A549 treated with dexamethasone at 1 μM for 4 hours (cell line): ENCODE measurements at places on chromosomes 7 and 10. TPM values are rescaled to one million over a fixed set of nuclear protein-coding genes. Genes with fewer than 3 reads are reported as not detected.

The KEL gene
- 0.05 TPM in 1 of 5 replicates, not detected in the others for total RNA-seq

The SAMD9 gene
- 2.5 to 4.9 TPM (median 3.9 TPM) in 5 replicates for total RNA-seq

The SCART1 gene
- 0.14 to 0.33 TPM (median 0.29 TPM) in 5 replicates for total RNA-seq

The CLRN3 gene
- total RNA-seq, result 0.07 TPM in 1 of 5 replicates, not detected in the others

The OR2A42 gene
- total RNA-seq, result not detected in 5 replicates

The MXI1 gene
- total RNA-seq, result 5.2 to 7.9 TPM (median 6.2 TPM) in 5 replicates

The AMPH gene
- 0.04 to 0.27 TPM (median 0.12 TPM) in 5 replicates for total RNA-seq

The SRI gene
- 118 to 130 TPM (median 124 TPM) in 5 replicates for total RNA-seq

The UCN3 gene
- not detected in 5 replicates for total RNA-seq

The PDSS1 gene
- 14.2 to 16.9 TPM (median 14.9 TPM) in 5 replicates for total RNA-seq

The GARIN1A gene
- 0.46 to 0.66 TPM (median 0.56 TPM) in 5 replicates for total RNA-seq

The MYL10 gene
- total RNA-seq, result not detected in 5 replicates

The BTAF1 gene
- 8.5 to 15.6 TPM (median 13.8 TPM) in 5 replicates for total RNA-seq

The CYP3A7 gene
- total RNA-seq, result not detected in 5 replicates

The LOXL4 gene
- total RNA-seq, result 1.4 to 1.9 TPM (median 1.4 TPM) in 5 replicates

The CDHR3 gene
- total RNA-seq, result 3.5 to 4.3 TPM (median 3.8 TPM) in 5 replicates

The TBC1D12 gene
- 5.4 to 6.3 TPM (median 6.3 TPM) in 5 replicates for total RNA-seq

The ANXA8 gene
- total RNA-seq, result 30.6 to 40.7 TPM (median 30.7 TPM) in 5 replicates

The HOGA1 gene
- total RNA-seq, result 1.9 to 3.2 TPM (median 2.3 TPM) in 5 replicates

The REEP3 gene
- total RNA-seq, result 14.5 to 26.2 TPM (median 24.9 TPM) in 5 replicates

The ASZ1 gene
- total RNA-seq, result not detected in 5 replicates

The LRRC61 gene
- total RNA-seq, result 0.05 to 0.22 TPM (median 0.06 TPM) in 5 replicates

The CCL24 gene
- not detected in 5 replicates for total RNA-seq

The CNPY1 gene
- not detected in 5 replicates for total RNA-seq

The KCND2 gene
- not detected in 5 replicates for total RNA-seq

The PON3 gene
- total RNA-seq, result 30.4 to 39.5 TPM (median 35.4 TPM) in 5 replicates

The CALML3 gene
- 0.02 TPM in 1 of 5 replicates, not detected in the others for total RNA-seq

The GIMAP8 gene
- not detected in 5 replicates for total RNA-seq

The GRID2IP gene
- 0.05 TPM in 1 of 5 replicates, not detected in the others for total RNA-seq

The ANKRD61 gene
- total RNA-seq, result 0.26 to 0.97 TPM (median 0.67 TPM) in 5 replicates

The FEZF1 gene
- not detected in 5 replicates for total RNA-seq

The GJD4 gene
- 0.05 to 0.06 TPM in 2 of 5 replicates, not detected in the others for total RNA-seq

The NRCAM gene
- 98.0 to 135 TPM (median 119 TPM) in 5 replicates for total RNA-seq

The WNT8B gene
- 0.05 TPM in 1 of 5 replicates, not detected in the others for total RNA-seq

The SLC13A4 gene
- 0.13 to 0.22 TPM in 2 of 5 replicates, not detected in the others for total RNA-seq

The HOXA13 gene
- total RNA-seq, result 2.0 to 3.1 TPM (median 2.6 TPM) in 5 replicates

The MAGI2 gene
- 0.27 to 0.47 TPM (median 0.32 TPM) in 5 replicates for total RNA-seq

The KCTD7 gene
- 4.2 to 7.4 TPM (median 5.6 TPM) in 5 replicates for total RNA-seq

The WDR37 gene
- total RNA-seq, result 7.2 to 9.9 TPM (median 8.5 TPM) in 5 replicates

The MRLN gene
- total RNA-seq, result not detected in 5 replicates

The SMIM30 gene
- 28.0 to 41.9 TPM (median 30.9 TPM) in 5 replicates for total RNA-seq

The FAM3C gene
- total RNA-seq, result 33.2 to 43.7 TPM (median 40.5 TPM) in 5 replicates

The ANKRD26 gene
- 2.1 to 3.2 TPM (median 2.9 TPM) in 5 replicates for total RNA-seq

The PRSS2 gene
- not detected in 5 replicates for total RNA-seq

The CCDC146 gene
- total RNA-seq, result 0.40 to 0.88 TPM (median 0.60 TPM) in 5 replicates

The PRF1 gene
- total RNA-seq, result 0.02 to 0.16 TPM (median 0.05 TPM) in 3 of 5 replicates, not detected in the others

The NPTX2 gene
- 0.12 to 0.27 TPM (median 0.20 TPM) in 5 replicates for total RNA-seq

The ASAH2 gene
- total RNA-seq, result 1.7 to 3.1 TPM (median 2.8 TPM) in 5 replicates

The TFPI2 gene
- total RNA-seq, result 220 to 251 TPM (median 238 TPM) in 5 replicates

The ANKRD22 gene
- 0.25 to 0.41 TPM (median 0.29 TPM) in 5 replicates for total RNA-seq

The OPALIN gene
- total RNA-seq, result not detected in 5 replicates
